SK-MEL-5 (cell line): ENCODE measurements at places on chromosomes 11 and 22.

- DNase-seq = no peak
Observed at GRCh38 chr11:1036931-1037330, 413 bp upstream of the MUC6 start.

DNA sequence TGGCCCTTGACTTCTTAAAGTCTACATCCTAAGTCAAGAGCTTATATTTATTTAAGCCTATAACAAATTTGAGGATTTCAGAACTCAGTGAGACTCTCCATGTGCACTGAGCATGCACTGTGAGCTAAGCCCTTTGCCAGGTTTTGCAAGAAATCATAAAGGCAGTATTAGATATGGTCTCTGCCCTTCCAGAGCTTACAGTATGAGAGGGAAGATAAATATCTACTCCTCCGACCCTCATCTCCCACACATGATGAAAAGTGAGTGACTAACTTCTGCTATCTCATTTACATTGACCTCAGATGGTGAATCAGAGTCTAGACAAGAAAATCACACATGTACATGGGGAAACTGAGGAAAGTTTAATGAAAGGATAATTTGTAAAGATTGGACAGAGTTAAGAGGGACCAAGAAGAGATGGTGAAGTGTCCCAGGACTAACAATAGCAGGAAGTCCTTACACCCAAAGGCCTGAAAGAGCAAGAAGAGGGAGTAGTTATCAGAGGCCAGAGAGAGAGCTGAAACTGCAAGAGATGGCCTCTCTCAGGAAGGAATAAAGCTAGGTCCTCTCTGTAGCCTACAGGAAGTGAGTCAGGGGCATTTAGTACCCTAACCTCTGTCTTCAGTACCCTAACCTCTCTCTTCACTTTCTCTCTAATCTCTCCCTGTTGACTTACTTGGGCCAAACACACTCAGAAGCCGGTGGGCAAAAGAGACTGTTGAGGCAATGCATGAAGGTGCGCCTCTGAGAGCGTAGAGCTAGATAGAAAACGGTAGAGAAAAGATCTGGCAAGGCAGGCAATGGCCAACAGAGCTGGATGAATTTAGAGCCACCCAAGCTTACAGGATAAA lies 23.0 kb upstream of the BLID start:
- no peak for DNase-seq

DNA sequence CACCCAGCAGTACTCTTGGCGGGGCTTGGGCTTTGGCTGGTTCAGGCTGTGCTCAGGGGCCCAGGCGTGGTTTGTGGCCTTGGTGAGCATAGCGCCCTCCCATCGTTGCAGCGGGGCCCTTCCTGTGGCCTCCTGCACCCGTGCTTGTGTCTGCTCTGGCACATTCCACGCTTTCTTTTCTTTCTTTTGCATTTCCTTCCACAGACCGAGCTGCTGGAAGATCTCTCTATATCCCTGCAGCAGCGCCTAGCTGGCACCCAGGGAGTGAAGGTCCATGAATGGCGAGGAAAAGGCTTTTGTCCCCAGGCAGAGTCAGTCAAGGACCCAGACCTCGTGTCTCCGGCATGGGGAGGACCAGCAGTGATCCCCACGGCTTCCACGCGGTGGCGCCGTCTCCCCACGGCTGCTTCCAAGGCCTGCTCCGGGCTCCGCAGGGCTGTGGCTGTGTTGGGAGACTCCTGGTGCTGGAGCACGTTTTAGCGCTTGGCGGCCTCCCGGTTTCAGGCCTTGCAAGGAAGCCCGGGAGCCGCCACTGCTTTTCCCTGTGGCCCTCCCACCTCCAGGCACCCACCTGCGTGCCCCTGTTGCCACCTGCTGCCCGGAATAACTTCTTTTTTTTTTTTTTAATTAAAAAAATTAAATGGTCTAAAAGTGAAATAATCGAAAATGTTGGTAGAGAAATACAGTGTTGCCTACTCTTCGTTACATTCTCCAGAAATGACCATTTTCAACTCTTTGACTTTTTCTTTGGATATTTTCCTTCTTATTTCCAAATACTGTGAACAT lies 28.5 kb downstream of the GLB1L2 start:
- DNase-seq = peak; percentile 83

GRCh38 chr11:87298155-87298554 lies 260.4 kb downstream of the TMEM135 start:
- no peak for DNase-seq

DNA sequence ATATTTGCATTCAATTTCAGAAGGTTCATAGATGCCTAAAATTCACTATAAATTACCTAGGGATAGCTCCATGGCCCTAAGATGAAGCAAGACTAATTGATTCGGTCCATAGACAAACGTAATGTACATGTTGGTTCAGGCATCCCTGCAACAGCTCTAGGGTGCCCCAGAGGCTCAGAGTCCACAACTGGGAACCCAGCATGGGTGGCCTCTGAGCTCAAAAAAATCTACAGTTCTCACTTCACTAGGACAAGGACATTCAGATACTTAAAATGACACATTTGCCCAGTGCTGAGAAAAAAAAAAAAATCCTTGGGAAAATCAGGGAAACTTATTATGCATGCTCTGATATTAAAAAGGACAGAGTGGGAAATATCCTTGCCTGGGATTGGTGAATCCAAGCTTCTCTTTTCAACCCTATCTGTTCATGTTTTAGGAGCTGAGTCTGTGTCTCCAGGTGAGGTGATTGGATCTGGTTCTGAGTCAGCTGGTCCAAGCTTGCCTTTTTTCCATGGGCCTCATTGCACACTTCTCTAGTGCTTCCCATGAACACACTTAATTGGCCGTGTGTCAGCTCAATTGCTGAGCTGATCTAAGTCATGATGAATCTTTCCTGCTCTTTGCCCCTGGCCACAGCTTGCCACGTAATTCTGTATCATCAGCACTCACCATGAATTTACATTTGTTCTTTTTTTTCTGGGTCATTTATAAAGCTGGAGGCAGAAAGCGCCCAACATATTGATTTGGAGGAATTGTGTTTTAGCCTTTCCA lies 116.3 kb upstream of the RCN1 start:
- no peak for DNase-seq

DNA sequence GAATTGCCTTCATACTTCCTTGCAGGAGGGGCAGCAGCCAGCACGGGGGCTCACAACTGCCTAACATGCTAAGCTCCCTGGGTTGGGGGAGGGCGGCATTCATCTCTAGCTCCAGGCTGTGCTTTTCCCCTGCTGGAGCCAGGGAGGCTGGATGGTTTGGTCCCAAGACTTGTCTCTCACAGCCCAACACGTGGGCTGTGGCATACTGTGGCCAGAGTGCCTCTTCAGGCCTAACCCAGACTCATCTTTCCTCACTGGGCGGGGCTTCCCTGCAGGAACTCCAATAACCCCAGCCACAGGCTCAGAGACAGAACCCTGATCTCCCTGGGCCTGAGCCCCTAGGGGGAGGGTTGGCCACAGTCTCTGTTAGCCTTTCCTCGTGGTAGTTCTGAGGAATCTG lies 121.9 kb upstream of the PLET1 start:
- no peak for DNase-seq

DNA sequence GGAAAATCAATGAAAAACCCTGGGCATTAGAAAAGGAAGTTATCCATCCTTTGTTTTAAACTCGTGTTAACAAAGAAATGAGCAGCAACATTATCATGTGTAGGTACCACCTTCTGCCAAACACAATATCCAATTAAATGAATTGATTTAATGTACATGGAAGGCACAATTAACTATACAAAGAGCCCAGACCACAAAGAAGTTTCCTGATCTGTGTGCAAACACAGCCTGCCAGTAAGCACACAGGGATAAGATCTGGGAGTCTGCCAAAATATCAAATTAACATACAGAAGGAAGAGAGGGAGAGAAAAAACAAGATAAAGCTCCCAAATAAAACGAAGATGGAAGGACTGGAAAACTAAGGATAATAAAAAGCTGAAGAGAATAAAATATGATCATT lies 54.1 kb upstream of the SLC25A1 start:
- no peak for DNase-seq

DNA sequence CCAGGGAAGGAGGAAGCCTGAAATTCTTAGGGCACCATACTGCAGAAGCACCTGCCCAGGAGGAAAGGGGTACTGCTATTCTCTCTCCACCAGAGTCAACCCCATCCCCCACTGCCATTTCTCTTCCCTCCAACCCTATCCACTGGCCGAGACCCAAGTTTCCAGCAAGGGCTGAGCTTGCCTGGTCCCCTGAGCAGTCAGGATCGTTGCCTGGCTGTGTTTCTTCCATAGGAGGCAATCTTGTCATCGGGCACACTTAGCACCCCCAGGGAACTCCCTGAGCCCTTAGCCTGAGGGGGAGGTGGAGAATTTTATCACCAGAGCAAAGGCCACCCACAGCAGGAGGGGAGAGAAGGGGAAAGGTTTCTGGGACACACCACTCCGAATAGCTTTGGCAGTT lies 115.8 kb upstream of the NECTIN1 start:
- no peak for DNase-seq

GRCh38 chr11:66048547-66049323 lies at the start of gene GAL3ST3:
TSS of gene GAL3ST3 (minus strand) at chr11:66049161. CDS start at chr11:66045415, 3,746 bp downstream.
- DNase-seq = no peak

DNA sequence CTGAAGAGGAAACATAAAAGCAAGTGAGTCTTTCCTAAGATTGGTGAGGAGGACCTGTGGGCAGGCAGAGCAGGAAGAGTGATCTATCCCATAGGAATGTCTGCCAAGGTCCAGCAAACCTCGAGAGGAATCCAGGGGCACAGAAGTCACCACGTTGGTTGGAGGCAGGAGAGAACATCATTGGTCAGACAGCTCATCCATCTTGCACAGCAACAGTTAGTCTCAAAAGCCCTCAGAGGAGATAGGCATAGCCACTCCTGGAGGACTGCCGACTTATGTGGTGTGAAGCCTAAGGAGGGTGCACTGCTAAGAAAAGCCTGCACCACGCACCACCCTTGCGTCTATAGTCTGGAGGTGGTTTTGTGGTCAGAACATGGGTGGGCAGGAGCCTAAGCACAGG lies 109.1 kb downstream of the RASSF10 start:
- no peak for DNase-seq

- no peak for DNase-seq
Observed at GRCh38 chr22:38799265-38800002, 5.5 kb upstream of the DNAL4 start.

DNA sequence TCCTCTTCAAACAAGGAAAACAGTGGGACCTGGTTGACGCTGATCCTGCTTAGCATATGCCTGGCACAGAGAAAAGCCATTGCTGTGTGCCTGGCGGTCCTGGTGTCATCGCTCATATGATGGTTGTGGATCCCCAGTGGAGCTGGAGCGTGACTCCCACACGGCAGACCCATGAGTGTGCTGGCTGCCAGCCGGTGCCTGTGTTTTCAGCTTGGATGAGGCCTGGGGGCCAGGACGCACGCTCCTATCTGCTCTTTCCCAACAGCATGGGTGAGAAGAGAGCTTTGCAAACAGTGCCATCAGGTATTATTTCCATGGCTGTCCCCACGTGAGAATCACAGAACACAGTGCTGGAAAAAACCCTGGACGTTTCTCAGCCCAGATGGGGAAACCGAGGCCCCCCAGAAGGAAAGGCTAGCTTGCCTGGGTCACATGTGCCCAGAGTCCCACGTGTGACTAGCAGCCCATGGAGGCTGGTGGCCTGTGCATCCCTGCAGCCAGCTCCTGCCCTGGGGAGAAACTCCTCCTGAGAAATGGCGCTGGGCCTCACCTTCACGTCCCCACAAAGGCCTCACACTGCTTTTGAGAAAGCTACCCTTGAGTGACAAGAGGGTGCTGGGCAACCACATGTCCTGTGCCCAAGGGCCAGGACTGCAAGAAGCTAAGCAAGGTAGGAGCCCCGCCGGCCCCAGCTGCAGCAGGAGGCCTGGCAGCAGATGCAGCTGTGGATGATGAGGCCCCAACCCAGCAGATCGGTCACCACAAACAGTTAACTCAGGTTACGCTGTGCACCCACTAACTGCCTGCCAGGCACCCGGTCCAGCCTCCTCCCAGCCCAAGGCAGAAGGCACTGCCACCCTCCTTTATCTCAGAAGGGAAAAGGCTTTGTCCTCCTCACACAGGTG lies 4.2 kb downstream of the CDKN1C start:
- no peak for DNase-seq
